ENCODE measurements at places on chromosomes 3 and 15.

DNA sequence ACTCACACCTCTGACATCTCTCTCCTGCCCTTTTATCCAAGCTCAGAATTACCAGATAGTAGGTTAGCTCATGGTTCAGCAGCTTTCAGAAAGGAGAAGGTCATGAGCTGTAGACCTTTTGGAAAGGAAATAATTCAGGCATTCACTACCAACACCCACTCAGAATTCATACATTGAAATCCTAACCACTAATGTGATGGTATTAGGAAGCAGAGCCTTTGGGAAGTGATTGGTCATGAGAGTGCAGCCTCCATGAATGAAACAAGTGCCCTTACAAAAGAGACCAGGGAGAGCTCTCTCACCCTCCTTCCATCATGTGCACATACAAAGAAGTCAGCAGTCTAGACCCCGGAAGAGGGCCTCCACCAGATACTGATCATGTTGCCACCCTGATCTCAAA, 315.8 kb upstream of the CCDC54 start:
- DNase-seq: no peak

GRCh38 chr3:43531835-43532234, 90.0 kb downstream of the ANO10 start:
- no peak for DNase-seq

DNA sequence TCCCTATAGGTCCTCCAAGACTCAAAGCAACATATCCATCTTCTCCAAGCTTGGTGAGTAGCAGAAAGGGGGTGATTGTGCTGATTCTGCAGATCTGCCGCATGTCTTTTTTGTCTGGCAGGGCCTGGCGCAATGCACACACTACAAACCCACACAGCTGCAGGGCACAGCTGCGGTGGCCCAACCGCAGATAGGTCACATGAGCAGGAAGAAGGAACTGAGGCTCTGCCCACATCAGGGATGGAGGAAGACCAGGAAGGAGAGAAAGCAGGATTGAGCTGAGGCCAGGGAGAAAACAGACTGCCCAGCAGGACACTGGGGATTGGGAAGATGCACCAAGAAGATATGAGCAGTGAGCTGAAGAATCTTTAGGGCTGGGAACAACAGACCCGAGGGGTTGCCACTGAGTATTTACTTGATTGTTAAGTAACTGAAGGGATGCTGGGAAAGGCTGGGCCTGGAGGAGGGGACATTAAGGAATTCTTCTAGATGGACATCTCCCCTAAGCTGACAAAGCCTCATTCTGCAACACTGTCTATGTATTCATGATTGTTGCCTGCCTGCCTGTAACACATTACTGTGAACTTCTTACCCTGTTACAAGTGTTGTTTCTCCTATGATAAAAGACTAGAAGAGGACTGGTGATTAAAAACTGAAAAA, 126.7 kb downstream of the MYLK start:
- DNase-seq: peak; percentile 34

DNA sequence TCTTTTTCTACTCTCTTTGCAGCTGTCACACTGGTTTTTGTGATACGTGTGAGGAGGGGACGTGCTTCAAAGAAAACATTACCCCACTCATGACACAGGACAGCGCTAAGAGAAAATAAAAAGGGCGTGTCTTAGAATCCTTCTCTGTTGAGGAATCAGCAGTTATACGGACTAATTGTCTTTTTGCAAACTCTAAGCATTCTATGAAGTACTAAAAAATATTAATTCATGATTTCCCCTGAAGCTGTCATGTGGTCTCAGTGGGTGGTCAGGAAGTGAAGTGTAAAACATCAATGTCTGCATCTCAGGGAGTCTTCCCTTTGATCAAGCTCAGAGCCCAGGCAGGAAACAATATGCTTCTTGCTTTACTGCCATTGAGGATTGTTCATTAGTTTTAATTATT, 117.5 kb upstream of the CRBN start:
- no peak for DNase-seq

GRCh38 chr15:90064911-90065681, 37.2 kb downstream of the IDH2 start:
- peak; percentile 78 for DNase-seq

DNA sequence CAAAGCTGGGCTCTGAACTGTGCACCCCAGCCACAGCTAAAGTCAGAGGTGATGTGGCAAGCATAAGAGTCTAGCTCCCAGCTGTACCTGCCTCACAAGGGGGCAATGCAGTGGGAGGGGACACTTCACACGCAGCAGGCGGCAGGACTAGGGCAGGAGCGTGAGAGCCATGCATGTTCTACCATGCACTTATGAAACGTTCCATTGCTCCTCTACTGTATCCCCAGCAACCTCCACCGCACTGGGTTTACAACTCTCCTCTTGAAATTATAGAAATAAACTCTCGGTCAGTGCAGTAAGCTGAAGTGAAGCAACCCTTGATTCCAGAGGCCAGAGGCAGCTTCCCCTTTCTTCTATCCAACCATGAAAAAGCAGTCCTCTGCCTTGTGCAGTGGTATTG, 298.6 kb upstream of the STT3B start:
- DNase-seq: no peak

DNA sequence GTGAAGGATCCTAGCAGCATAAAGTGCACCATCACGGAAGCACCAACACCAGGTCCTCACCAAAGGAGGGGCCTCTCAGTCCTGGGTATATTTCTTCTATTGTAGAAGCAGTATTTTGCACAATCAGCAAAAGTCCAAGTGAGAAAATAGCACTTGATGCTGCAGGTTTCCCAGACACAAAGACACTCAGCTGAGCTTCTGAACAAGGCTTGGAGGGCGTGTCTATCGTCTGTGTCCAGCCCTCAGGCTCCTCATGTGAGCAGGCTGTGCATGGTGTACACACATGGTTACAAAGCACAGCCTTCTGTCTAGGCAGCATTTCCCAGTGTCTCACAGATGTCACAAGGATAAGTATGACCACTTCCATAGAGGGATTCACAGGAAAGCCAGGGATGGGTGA, 98.3 kb upstream of the SPATA12 start:
- no peak for DNase-seq

GRCh38 chr3:77236118-77236517, 196.2 kb downstream of the ROBO2 start:
- no peak for DNase-seq

GRCh38 chr15:43190178-43190577, 5.0 kb downstream of the CCNDBP1 start:
- peak; percentile 79 for DNase-seq

- no peak for DNase-seq
Observed at GRCh38 chr3:51947215-51947900, 5.2 kb downstream of the PARP3 start.

- DNase-seq: no peak
Observed at GRCh38 chr3:62859203-62859791, 15.9 kb downstream of the CADPS start.

DNA sequence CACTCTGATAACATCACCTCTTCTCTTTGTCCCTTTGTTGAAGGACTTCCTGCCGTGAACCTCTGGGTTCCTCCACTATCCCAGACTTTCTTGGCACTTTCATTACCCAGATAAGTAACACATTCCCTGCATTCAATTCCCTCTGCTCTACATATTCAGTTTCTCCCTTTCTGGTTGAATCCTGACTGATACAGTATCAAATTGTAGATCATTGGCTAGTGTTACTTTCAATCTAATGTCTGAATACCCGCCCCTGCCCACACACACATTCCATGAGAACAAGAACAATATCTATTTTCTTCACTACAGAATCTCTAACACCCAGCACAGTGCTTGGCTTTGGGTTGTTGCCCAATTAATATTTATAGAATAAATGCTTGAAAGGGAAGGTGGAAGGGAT, 163.5 kb downstream of the ABHD5 start:
- DNase-seq: no peak

- DNase-seq: no peak
Observed at GRCh38 chr3:43316783-43317460, 30.6 kb downstream of the SNRK start.

DNA sequence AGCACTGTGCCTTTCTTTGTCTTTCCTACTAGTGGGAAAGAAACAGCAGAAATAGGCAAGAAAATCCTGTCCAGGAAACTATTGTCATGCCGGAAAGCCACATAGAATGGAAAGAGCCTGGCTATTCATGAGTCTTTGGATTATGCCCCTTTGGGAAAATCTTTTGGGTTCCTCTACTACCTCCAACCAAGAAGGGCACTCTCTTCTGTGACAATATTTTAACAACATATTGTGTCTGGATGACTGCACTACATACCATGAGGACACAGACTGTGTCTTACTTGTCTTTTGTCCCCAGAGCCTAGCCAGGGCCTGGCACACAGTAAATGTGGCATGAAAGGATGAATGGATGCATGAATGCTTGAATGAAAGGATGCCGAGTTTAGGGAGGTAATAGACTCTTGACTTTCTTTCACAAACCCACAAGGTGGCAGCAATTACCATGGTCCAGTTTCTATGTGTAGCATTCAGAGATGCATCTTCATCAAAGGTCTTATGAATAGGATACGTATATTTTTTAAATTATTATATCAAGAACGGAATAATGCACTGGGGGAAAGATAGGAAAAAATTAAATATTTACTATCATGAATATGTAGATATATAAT, 30.3 kb downstream of the ARL14 start:
- DNase-seq: no peak

- DNase-seq: no peak
Observed at GRCh38 chr3:171028779-171029232, 2.3 kb upstream of the SLC2A2 start.

GRCh38 chr15:57446393-57446792, 70.1 kb downstream of the CGNL1 start:
- DNase-seq: no peak

All from left cardiac atrium (tissue), 4 donors.